ENCODE measurements at places on chromosomes 3 and 15.

DNA sequence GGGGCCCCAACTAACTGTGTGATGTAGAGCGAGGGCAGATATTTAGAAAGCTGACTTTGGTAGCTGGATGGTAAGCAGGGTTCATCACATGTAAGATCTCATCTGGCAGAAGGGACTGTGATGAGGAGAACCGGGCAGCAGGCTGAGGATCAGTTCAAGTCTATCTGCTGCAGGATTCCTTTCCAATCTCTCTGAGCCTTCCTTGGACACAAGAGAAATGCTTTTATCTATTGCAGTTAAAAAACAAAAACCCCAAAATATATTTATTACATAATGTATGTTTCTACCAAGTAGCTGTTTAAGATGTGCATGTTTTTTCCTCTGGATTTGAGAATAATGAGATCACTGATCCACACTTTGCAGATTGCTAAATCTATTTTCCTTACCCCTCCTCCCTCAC, 411.5 kb downstream of the RAP2B start:
- no peak for DNase-seq

DNA sequence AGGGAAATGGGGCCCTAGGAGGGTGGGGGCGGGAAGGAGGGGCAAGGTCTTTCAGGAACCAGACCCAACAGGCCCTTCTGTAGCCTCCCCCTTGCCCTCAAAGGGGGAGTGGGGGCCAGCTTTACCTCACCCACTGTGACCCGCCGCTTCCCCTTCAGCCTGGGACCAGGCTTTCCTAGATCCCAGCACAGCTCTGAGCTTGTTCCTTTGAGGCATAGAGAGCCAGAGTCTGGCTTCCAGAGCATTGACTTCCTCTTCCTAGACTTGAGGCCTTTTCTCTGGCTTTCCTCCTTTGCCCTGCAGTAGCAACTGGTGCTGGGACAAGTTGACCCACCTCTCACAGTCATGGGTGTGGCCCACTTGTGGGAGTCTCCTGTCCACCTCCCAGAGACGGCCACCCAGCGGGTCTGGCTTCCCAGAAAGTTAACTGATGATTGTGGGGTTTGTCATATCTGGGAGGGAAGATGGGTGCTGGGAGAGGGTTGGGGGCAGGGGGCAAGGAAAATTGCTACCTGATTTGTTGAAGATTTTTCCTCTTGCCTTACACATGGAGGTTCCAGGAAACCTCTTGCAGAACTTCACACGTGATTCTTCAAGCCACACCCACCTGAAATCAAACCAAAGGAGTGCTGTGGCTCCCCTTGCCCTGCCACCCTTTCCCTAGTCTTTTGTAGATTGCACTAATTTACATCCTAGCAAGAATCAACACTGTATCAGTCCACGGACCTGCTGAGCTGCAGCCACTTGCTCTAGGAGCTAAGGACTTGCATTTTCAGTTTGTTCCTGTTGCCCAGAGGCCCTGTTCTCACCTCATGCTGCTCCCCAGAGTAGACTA, 4.1 kb upstream of the CHST14 start:
- DNase-seq = no peak

DNA sequence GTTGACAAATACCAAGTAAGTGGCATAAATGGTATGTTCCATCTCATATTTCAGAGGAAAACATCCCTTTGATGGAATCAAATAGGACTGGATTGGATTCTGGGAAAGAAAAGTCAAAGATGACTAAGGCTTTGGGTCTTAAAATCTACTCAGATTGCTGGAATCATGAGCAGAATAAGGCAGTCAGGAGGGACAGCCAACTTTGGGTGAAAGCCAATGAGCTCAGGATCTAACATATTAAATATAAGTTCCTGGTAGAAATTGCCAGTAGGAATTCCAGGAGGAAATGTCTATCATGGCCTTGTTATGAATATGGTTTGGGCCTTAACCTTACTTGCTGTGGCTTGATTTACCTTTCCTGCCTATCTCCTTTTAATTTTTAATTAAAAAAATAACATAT, 55.3 kb downstream of the ISL2 start:
- no peak for DNase-seq

DNA sequence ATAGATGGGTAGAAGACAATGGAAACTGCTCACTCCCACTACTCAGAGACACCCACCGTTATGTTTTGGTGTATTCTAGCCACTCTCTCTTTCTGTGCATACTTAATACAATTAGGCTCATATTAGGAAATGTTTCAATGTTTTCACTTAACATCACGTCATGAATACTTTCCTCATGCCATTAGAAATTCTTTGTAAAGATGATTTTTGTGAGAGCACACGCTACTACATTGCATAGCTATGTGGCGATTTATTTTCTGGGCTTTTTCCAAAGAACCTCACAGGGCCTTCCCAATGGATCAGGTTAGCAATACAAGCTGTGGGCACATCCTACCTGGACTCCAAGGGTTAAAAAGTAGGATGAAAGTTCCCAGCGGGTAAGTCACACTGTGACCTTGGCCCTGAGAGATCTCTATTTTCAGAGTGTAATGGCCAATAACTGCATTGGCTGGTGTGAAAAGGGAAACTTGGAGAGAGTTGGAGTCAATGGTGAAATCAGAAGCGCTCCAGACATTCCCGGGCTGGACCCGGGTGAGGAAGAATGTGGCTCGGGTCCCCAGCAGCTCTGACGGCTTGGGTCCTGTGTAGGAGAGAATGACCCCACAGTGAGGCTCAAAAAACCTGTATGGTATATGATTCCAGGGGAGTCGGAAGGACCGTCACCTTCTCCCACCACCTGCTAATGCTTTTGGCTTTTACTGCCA, 25.8 kb upstream of the TGM5 start:
- DNase-seq = no peak

DNA sequence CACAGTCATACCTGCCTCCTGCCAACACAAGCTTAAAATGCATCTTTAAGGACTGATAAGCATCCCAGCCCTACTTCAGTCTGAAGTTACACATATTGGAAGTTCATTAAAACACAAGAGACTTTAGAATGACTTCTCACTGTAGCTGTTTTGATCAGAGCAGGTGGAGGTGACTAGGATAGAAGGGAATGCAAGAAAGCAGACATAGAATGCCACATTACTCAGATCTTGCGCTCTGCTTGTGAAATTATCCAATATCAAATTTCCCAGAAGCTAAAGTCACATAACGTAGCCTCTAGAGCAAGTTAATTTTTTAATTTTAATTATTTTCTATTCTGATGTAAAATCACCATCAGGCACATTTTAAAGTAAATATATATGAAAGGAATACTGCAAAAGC, 306.5 kb downstream of the PLOD2 start:
- no peak for DNase-seq

DNA sequence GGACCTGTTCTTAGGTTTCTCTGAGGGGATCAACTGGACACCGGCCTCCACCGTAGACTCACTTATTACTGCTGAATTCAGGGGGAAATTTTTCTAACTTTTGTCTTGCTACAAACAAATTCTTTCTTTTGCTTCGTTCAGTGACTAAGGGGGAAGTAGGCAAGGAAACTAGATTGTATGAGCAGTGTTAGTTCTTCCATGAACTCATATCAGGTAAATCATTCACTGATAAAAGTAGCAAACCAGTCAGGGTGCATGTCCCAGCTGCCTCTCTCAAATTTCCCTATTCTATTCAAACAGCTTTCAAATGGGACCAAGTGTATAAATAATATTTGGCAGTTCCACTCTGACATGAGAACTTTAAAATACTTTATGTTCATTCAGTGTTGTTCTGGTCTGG, 7.3 kb upstream of the CCDC13 start:
- DNase-seq = no peak

- no peak for DNase-seq
Observed at GRCh38 chr15:27123291-27123690, 152.3 kb downstream of the GABRG3 start.

DNA sequence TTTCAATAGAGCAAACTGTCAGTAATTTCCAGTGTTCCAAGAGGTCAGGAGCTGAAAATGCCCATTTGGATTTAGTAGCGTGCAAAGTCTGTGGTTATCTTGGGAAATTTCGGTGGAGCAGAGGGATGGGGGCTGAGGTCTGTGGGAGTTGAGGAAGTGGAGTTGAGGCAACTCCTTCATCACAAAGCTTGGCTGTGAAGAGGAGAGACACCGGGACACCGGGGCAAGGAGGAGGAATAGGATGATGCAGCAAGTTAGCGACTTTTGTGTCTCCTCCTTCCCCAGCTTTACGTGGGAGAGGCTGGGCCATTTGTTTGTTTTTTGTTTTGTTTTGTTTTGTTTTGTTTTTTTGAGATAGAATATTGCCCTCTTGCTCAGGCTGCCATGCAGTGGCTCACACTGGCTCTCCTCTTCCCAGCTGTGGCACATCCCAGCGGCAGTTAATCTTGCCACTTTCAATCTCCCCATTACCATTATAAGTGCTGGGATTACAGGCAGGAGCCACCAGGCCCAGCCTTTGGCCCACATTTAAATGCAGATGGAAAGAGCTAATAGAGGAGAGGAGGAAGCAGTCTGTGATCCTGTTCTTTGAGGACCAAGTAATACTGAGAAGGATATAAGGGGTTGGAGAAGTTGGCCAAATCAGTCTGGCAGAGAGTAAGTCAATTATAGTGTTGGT, 47.1 kb downstream of the CRTC3 start:
- DNase-seq = no peak

DNA sequence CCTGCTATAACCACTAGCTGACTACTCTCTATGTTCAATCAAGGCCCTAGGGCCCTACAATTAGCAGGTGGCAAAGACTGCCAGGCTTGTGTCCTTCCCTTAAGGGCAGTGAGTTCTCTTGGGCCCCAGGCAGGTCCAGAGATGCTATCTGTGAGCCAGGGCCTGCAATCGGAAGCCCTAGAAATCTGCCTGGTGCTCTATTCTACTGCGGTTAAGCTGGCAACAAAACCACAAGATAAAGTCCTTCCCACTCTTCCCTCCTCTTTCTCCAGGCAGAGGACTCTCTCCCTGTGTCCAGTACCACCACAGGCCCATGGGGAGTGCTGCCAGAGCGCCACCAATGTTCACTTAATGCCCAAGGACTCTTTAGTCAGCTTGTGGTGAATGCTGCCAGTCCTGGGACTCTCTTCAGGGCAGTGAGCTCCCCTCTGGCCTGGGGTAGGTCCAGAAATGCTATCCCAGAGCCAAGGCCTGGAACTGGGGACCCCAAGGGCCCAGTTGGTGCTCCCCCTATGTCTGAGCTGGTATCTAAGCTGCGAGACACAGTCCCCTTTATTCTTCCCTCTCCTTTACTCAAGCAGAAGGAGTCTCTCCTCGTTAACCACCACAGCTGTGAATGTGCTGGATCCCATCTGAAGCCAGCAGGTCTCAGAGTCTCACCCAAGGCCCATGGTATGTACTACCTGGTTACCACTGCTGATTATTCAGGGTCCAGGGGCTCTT, 34.7 kb downstream of the XXYLT1 start:
- DNase-seq = no peak

DNA sequence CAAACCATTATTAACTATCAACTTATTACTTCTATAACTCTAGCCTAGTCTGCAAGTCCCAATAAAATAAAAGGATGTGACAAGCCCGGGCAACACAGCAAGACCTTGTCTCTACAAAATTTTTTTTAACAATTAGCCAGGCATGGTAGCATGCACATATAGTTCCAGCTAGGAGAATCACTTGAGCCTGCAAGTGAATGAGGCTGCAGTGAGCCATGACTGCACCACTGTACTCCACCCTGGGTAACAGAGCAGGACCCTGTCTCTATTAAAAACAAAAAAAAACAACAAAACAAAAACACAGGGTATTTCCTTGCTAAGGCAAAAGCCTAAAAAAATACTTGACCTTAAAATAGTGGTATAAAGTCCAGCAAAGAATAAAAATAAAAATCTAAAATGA, 31.4 kb downstream of the ANKRD28 start:
- no peak for DNase-seq
